Tongue (tissue), 3 donors: ENCODE measurements at places on chromosomes 11 and 22. TPM values are rescaled to one million over a fixed set of nuclear protein-coding genes. Genes with fewer than 3 reads are reported as not detected.

Gene OR8D1
- total RNA-seq, result 0.10 TPM

Gene SLC22A6
- total RNA-seq, result not detected

- no peak for DNase-seq
These were observed 684.9 kb downstream of the NTM start for GRCh38 chr11:132055296-132055695.

GRCh38 chr11:69066122-69067112, 17.7 kb downstream of the TPCN2 start:
- no peak for DNase-seq

Gene BTBD18
- not detected for total RNA-seq
